ENCODE measurements at places on chromosomes 12 and 14.

DNA sequence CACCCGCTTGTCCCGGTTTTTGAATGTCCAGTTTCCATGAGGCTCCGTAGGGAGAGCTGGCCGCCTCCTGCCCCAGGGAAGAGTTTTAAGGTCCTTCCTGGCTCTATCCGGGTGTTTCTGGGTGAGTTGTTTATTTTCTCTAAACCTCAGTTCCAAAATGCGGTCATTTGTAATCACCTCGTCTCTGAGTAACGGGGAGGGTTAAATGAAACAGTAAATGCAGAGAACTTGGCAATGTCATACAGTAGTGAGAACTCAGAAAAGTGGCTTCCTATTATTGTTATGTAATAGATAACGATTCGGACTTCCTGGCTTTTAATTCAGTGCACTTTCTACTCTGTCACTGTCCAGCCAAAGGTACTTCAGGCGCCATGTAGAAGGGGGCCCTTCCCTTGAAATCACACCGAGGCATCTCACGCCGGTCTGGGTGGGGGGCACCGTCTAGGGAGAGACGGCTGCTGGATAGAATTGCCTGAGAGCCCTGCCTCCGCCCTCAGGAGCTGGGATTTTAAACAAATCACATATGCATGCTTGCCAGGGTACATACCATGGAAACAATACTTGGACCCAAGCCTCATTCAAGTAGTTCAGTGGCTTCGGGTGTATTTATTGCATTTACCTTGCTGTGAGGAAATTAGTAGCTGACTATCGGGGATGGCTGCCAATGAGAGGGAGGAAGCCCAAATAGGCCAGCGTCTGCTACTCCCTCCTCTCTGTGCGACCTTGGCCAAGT lies 26.4 kb downstream of the NOS1 start:
- DNase-seq, result no peak

DNA sequence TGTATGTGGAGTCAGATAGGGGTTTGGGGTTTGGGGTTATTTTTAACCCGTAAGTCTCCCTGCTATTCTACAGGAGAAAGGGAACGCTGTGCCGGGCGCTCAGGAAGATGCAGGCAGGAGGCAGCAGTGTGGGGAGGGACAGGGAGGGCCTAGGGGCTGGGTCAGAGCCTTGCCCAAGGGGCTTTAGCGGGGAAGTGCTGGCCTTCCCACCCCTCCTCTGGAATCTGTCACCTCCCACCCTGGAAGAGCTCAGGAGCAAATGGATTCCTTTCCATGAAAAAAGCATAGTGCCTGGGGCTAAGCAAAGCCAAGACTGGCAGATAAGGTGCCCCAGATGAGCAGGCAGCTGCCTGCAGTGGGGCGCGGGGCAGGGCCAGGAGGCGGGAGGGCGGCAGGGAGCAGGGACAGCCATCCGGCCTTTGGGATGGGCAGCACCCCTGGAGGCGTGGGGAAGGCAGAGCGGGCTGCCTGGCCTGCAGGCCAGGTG lies 7.3 kb upstream of the INF2 start:
- no peak for DNase-seq

DNA sequence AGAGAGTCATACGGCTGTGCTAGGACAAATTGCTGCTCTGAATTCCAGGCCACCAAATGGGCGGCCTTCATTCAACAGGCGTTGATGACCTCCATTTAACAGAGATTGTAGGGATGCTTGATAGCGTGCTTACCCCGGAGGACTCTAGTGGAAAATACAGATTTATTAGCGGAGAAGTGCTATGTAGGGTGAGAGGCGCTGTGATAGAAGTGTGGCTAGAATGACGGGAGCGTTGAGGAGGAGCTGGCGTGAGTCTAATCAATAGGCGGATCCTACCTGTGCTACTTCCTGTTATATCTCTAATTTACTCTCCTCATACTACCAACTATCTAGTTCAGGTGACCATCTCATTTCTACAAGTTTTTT lies 668 bp downstream of the MRPS35 start:
- DNase-seq, result peak; percentile 47

GRCh38 chr14:73861073-73861472 lies 9.4 kb downstream of the PTGR2 start:
- no peak for DNase-seq

DNA sequence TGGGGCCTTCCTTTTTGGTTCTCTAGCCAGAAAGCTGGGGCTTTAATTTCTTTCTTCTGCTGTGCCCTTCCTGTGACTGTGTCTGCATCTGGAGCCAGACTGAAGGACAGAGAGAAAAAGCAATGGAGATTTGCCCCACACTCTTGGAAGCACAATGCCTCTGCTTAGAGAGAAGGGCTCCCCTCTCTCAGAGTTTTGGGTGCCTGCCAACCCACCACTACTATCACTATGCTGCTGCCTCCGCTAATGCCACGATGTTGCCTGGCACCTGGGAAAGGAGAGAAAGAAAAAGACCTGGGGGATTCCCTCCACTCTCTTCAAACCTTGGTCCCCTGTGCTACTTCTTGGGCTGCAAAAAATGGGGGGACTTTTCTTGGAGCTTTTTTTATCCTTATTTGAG lies 52.6 kb downstream of the TMEM260 start:
- no peak for DNase-seq

DNA sequence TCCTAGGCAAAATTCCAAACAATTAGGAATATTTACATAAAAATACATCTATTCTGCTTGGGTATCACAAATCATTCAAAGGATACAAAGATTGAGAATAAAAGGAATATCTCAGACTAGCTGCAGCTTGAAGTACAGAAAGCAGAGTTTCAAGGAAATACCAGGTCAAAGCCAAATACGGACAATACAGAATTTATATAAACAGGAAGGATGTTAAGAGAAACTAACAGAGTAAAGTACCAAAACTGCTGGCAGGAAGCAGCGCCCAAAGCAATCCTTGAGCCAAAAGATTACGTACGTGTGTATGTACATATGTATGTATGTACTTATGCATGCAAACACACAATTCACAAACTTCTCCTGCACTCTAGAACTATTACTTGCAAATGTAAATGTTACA lies 86.6 kb downstream of the PPP1R12A start:
- no peak for DNase-seq

- no peak for DNase-seq
Observed at GRCh38 chr12:93448796-93449195, 7.0 kb upstream of the UBE2N start.

DNA sequence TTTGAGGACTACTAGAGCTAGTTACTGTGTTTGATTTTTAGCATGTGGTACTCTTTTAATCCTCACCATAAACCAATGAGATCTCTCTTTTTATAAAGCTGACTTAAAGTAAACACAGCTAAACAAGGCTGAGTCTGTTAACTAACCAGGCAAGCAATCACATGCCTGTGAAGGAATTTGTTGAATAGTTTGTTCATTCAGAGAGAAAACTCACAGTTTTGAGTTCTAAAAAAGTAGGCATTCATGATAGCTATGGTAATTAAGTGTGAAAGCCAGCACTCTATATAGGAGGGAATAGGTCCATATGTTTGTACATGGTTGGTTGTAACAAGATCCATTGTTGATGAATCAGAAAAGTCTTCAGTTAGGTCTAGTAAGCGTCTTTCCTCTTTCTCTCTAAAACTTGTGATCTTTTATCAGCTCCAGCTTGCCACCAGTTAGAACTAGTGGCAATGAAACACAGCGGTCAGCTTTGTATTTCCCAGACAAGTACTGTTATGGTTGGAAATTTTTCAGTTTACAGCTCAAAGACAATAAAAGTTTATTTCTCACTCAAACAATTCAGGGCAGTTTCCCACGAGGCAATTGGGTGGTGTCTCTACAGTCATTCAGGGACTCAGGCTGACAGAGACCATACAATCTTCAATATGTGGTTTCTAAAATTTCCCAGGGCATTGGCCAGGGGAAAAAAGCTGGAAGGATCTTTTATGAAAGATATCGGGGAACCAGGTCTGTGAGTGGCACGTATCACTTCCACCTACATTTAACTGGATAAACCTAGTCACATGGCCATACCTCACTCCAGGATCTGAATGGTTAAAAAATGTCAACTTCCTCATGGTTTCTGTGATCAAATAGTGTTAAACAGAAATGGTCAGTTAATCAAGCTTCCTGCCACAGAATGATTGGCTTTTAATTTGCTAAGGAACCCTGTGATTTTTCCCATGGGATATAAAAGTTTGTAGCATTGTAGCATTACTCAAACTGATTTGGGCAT lies 203.1 kb downstream of the KIF21A start:
- no peak for DNase-seq

GRCh38 chr14:76754586-76754985 lies 6.7 kb upstream of the VASH1 start:
- DNase-seq, result no peak

- no peak for DNase-seq
Observed at GRCh38 chr12:130880411-130880885, 8.6 kb downstream of the RAN start.

DNA sequence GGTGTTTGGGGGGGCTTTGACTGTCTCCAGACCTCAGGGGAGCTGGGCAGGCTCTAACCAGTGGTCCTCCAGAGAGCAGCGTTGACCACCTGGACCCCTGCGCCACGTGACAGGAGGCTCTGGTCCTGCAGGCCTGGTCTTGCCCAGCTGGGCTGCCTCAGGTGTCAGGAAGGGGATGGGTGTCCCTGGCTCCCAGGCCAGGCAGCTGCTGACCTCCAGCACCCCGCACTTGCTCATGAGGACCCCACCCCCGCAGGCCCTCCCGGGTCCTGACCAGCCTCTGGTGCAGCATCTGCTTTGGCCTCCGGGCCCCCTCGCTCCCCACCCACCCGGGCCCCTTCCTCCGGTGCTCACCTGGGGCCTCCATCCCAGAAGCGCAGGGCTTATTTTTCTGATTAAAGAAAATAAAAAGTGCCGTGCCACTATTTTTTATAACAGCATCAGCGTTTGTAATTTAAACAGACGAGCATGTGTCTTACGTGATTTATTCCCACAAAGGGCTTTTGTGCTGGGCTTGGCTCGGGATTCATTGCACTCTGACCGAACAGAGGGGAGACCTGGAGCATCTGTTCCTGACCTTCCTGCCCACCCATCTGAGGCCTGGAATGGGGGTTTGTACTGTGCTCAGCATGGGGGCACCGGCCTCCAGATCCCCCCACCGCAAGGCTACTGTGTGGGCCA lies 21.7 kb downstream of the FBRSL1 start:
- no peak for DNase-seq

GRCh38 chr12:6778574-6779550 lies 6.5 kb downstream of the LAG3 start:
- peak; percentile 95 for DNase-seq

DNA sequence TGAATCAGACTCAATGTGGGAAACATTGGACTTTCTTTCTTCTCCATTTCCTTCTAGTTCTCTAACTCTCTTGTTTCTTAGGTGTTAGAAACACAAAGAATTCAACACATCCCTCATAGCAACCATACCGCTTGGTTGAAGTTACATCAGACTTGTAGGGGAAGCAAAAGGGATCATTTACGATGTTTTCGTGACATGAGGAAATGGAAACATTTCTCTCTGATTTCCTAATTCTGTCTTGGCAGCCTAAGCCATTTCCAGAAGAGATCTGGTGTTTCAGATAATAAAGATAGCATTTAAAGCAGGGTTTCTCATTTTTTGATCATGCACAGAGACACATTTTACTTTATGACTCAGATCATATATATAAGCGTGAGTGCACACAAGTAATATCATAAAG lies 202.0 kb downstream of the TMEM132C start:
- DNase-seq, result no peak

DNA sequence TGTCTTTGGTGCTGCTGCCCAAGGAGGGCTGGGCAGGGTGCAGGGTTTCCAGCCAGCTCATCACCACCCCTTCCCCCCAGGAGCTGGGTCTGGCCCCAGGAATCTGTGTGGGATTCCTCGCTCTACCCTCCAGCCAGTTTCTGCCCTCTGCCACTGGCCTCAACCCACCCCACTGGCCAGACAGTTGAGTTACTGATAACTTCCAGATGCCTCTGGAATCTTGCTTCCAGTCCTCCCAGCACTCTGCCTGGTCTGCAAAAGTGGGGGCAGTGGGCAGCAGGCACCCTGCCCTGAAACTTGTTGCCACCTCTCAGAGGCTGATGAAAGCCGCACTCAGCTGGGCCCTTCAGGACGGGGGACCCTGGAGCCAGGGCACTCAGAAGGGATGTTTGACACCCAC lies 20.1 kb upstream of the TBX3 start:
- peak; percentile 34 for DNase-seq

DNA sequence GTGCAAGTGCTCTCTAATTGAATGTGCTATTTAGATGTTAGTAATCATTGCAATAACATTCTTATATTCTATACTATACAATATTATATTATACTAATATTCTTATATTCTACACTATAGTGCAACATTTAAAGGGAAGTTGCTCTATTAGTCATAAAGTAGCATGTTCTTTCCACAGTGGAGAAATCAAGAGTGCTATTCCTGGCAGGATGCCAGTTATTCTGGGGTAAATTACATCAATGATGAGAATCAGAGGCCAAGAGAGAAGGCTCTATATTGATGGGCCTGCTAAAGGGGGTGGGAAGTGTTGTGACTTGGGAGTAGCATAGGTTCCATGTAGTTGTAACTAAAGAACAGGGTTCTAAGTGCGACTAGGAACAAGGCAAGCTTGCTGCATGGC lies 121.5 kb downstream of the SLC15A5 start:
- DNase-seq, result no peak

DNA sequence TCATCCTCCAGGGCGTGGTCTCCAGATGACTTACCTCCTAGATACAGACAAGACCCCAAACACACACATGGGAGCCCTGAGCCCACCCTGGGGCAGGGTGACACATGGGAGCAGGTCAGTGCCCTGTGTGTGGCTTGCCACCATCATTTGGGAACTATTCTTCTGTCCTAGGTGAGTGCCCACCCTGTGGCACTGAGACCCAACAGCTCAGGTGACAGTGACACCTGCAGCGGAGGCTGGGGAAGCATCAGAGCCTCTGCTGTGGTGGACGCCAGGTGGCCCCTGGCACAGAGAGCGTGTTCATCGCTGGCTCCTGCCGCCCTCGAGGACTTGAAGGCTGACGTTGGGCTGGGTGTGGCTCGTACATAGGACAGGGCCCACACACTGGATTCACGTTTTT lies 23.0 kb downstream of the SFSWAP start:
- no peak for DNase-seq

GRCh38 chr12:45232756-45233372 lies 17.0 kb downstream of the ANO6 start:
- DNase-seq, result no peak

DNA sequence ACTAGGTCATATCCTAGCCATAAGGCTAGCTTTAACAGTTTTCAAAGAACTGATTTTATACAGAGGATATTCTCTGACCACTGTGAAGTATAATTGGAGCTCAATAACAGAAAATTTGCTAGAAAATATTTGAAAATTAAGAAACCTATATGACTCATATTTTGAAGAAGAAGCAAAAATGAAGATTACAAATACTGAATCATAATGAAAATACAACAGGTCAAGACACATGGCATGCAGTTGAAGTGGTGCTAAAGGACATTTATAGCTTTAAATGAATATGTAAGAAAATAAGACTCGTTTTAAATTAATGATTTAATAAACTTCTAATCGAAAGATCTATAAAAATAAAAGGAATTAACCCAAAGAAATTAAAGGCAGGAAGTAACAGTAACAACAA lies 1234.6 kb downstream of the SLC16A7 start:
- DNase-seq, result no peak

- DNase-seq, result no peak
Observed at GRCh38 chr12:56150563-56150962, 1.8 kb upstream of the MYL6B start.

- DNase-seq, result peak; percentile 37
Observed at GRCh38 chr12:87274594-87275245, 754.5 kb downstream of the C12orf50 start.

Measured in SK-N-DZ (cell line).